Hematopoietic multipotent progenitor cell treated with erythropoietin and hydrocortisone succinate and interleukin-3 and kit ligand, for 8 days (in vitro differentiated cells): ENCODE measurements at places on chromosomes 3 and 15.
A peak's percentile ranks its signal among the peaks of the same experiment; 100 is the strongest.

GRCh38 chr15:74829486-74829885 is 3.1 kb downstream of the CPLX3 start:
- DNase-seq = no peak

DNA sequence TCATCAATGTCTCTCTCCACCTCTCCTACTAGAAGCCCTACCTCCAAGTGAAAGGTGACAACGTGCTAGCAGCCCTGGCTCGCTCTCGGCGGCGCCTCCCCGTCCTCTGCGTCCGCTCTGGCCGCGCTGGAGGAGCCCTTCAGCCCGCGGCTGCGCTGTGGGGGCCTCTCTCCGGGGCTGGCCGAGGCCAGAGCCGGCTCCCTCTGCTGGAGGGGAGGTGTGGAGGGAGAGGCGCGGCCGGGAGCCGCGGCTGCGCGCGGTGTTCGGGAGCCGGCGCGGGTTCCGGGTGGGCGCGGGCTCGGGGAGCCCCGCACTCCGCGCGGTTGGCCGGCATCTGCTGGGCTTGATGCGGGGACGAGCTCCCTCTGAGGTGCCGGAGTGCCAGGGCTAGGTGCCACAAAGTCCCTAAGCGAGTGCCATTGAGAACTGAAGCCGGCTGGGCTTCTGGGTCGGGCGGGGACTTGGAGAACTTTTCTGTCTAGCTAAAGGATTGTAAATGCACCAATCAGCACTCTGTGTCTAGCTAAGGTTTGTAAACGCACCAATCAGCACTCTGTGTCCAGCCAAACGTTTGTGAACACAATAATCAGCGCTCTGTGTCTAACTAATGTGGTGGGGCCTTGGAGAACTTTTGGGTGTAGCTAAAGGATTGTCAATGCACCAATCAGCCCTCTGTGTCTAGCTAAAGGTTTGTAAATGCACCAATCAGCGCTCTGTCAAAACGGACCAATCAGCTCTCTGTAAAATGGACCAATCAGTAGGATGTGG is 84.8 kb upstream of the ARRDC4 start:
- DNase-seq = peak; percentile 47

- no peak for DNase-seq
Observed at GRCh38 chr3:126375835-126376331, 18.7 kb upstream of the KLF15 start.

GRCh38 chr15:88938802-88939485 is 25.8 kb upstream of the MFGE8 start:
- DNase-seq = no peak

DNA sequence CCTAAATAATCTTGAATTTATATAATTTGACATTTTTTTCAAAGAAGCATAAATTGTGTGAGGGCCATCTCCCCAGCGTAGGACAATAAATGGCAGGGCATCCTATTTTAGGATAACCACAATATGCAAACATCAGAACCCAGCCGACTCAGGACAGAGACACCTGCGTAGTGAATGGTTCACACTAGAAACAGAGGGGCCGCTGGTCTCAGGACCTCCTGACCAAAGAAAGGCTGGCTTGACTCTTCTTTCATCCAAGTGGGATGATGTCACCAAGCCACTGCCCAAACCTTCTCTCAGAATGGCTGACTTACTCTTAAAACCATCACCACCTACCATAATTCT is 162.1 kb downstream of the FOXP1 start:
- no peak for DNase-seq

GRCh38 chr3:194931347-194931746 is 245.7 kb downstream of the FAM43A start:
- no peak for DNase-seq

DNA sequence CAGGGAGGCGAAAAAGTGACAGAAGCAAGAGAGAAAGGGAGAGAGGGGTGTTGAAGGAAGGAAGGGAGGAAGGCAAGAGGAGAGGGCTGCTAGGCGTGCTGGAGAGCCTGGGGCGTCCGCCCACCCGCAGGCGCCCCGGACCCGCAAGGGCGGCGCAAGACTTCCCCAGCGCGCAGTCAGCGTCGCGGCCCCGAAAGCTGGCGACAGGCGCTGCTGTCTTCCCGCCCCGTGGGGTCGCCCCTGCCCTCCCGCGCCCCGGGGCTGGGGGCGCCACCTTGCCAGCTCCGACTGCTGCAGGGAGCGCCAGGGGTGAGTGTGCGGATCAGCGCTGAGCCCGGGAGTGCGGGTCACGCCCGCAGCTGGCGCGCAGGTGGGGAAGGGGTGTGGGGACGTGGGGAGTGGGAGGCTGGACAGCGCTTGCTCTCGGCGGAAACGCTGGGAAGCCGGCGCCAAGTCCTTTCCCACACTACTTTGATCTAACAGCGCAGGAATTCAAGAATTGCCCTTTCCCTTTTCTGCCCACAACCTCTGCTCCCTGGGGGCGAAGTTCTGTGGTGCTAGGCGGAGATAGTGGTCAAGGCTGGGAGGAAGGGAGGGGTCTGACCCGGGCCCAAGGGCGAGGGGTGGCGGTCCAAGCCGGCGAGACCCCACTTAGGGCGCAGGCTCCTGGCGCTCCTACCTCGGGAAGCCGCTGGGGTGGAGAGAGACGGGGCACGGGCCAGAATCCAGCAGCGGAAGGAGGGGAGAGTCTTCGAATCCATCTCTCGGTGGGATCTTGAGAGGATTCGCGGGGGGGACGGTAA is 266.1 kb downstream of the CGGBP1 start:
- DNase-seq = peak; percentile 43

- peak; percentile 95 for DNase-seq
Observed at GRCh38 chr3:129614927-129615363, 8.5 kb upstream of the PLXND1 start.

- DNase-seq = no peak
Observed at GRCh38 chr3:69422751-69423150, 36.9 kb upstream of the FRMD4B start.

- no peak for DNase-seq
Observed at GRCh38 chr3:190217081-190217480, 96.4 kb upstream of the P3H2 start.

DNA sequence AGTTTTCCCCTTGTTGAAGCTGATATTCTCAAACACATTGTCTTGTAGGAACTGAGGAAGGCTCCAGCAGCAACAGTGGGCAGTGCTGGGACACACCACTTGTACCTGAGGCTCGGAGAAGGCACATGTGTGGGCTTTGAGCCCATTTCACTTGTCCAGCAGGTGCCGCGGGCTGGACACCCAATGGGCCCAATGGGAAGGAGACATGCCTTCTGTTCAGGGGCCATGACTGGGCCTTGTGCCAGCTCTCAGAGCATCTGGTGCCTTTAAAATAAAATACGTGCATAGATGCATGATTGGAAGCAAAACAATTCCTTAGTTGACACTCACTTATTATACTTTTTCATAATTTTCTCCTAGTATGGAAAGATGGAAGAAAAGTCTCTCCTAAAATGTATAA is 334.2 kb downstream of the KLF13 start:
- DNase-seq = no peak

DNA sequence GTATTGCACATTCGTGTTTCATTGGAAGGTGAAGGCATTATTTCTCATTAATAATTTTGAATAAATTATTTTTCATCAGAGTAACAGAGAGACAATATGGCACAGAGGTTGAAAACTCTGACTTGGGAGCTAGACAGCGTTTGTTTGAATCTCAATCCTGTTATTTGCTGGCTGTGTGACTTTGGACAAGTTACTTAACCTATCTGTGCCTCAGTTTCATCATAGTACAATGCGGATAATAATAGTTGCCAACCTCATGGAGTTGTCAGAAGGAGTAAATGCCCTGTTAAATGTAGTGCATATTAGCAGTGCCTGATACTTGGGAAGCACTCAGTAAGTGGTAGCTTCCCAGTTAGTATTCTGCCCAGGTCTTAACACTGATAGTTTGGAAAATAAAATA is 151.7 kb downstream of the SPATA16 start:
- DNase-seq = no peak

- peak; percentile 45 for DNase-seq
Observed at GRCh38 chr3:99875581-99875928, 57.9 kb downstream of the CMSS1 start.

DNA sequence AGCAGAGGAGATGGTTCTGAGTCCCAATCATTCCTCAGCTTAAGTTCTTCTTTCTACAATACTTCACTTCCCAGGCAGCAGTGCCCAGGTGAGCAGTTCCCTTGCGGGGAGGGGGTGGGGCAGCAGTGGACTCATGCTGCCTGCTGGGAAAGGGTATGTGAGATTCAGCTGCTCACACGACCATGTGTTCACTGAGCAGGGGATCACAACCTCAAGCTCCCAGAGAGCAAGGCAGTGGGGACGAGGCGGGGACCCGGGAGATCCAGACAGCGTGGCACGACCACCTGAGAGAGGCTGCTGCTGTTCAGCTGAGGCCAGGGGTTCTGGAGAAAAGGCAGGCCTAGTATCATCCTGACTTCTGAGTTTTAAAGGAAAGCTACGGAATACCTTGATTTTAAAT is 166.6 kb downstream of the XXYLT1 start:
- DNase-seq = no peak

DNA sequence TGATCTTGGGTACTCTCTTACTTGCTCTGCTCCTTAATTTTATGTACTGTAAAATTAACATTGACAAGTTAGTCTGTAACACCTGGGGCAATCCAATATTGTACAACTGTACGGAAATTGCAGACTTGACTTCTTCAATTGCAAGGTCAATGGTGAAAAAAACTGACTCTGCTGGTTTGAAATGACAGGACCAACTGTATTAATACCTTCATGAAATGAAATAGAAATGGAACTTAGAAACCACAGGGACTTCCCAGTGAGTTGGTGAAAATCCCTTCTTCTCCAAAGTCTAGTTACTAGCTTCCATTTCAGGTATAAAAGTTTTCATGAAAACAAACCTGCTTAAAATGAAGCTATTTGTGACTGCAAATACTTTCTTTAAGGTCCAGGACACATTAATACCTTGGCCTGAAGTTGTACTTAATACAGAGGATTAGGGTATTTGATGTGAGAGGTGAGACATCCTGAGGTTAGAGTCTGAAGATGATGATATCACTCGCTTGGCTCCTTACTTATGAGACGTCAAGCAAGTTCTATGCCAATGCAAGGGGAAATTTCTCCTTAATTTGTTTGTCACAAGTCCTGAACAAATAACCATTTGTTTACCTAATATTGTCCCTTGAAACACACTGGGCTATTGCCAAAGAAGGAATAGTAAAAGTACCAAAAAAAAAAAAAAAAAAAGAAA is 226.2 kb upstream of the TP63 start:
- no peak for DNase-seq

- DNase-seq = no peak
Observed at GRCh38 chr15:60932051-60932915, 296.8 kb downstream of the RORA start.

DNA sequence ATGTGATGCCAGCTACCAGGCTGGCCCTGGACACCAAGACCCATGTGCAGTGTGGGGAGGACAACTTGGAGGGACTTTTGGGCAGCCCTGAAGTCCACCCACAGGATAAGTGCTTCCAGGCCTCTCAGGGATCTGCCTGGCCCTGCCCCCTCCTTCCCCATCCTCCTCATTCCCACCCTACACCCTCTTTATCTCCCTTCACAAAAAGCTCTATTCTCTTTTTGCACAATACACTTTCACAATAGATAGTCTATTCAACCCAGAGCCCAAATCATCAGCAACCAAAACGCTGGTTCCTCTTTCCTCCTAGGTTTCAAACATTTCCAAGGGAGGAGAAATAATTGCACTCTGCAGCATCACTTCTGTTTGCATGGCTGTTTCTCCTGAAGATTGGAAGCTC is 7.8 kb upstream of the ZNF710 start:
- no peak for DNase-seq

DNA sequence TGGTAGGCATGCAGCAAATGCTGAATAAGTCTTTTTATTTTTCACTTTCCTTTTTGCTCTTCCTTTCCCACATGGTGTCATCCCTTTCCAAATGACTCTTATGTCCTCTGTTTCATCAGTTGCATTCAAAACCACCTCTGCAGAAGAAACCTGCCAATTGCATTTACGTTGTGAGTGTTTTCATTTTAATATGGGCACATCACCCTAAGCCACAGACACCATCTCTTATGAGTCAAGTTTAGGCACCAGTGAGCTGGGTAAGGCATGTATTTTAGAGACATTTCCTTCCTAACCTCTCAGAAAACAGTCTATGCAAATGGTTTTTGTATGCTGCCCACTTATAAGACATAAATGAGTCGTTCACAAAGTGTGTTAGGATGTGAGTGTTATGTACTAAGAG is 223.3 kb upstream of the ADAMTS9 start:
- no peak for DNase-seq

GRCh38 chr3:125245521-125245920 is 33.0 kb upstream of the SLC12A8 start:
- no peak for DNase-seq

DNA sequence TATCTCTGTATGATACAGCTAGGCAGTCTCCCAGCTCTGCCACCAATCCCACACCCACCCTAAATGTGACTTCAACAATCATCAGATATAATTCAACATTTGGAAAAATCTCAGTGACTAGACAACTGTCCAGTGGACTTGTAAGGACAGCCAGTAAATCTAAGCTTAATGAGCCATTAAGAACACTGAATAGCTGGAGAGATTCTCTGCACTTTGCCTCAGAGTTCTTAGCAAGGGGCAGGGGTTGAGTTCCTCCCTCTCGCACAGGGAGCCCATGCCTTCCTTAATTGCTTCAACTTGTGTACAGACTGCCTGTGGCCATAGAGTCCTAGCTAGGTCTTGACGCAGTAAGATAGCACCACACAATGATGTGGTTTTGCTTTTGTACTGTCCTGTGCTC is 15.6 kb downstream of the MEX3B start:
- DNase-seq = no peak

DNA sequence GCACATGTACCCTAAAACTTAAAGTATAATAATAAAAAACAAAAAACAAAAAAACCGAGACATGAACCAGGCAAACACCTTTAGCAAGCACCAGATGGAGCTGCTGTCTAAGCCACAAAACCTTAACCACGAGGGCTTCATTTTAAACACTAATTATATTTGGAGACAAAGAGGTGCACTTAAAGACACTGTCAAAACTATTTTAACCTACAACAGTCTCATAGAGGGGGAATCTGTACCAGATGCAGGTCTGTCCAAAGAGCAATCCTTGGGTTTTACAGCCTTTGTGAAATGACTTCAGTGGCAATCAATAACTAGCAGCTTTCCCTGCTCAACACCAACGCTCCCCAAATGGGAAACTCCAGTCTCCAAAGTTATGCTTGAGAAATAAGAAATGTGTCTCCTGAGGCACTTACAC is 115.7 kb upstream of the TSPAN3 start:
- DNase-seq = peak; percentile 58

- DNase-seq = no peak
Observed at GRCh38 chr3:12040902-12041301, 36.7 kb downstream of the SYN2 start.

DNA sequence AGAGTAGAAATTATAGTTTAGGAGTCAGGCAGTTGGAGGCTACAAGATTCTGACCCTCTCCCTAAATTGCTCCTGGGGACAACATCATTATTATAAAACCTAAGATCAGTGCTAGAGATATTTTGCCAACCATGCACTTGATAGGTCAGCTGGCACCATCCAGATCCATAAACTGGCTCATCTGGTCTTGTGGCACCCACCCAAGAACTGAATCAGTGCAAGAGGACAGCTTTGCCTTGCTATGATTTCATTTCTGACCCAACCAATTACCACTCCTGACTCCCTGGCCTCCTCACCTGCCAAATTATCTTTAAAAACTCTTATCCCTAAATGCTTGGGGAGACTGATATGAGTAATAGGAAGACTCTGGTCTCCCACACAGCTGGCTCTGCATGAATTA is 461.1 kb upstream of the TGFBR2 start:
- DNase-seq = no peak
